Spleen (tissue), 13 donors: ENCODE measurements at places on chromosomes 4 and X.

- DNase-seq, result no peak
Observed at GRCh38 chr4:141657550-141658250, 21.3 kb downstream of the IL15 start.

- no peak for DNase-seq
Observed at GRCh38 chr4:88614058-88614457, 21.8 kb downstream of the HERC3 start.

DNA sequence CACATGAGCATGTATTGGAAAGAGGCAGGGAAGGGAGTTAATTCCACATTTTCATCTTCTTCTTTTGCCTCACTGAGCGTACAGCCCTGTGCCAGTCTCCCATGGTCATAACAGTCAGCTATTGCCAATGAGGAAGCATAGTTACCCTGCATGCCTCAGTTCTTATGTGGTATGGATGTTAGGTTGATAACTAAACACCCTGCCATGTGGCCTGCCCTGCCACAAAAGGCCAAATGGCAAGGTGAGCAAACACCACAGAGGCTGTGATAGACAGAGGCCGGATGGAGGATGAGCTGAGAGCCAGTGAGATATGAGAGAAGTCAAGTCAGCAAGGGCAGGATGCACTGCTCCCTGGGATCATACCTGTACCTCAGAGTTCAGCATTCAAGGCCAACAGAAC lies 59.3 kb downstream of the BTC start:
- no peak for DNase-seq

DNA sequence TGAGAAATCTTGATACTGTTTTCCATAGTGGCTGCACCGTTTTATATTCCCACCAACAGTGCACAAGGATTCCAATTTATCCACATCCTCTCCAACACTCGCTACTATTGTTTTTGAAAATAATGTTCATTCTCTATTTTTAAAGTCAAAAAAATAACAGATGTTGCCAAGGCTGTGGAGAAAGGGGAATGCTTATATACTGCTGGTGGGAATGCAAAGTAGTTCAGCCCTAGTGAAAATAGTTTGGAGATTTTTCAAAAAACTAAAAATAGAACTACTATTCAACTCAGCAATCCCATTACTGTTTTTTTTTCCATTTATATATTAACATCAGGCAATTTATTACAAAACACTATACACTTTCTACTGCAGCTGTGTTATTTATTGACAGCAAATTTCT lies 208.7 kb downstream of the CBLL2 start:
- no peak for DNase-seq

GRCh38 chrX:75784680-75785491 lies at the start of gene MAGEE2:
TSS of gene MAGEE2 (minus strand) at chrX:75785254. CDS start at chrX:75785051, 203 bp downstream.
- peak; percentile 56 for DNase-seq

DNA sequence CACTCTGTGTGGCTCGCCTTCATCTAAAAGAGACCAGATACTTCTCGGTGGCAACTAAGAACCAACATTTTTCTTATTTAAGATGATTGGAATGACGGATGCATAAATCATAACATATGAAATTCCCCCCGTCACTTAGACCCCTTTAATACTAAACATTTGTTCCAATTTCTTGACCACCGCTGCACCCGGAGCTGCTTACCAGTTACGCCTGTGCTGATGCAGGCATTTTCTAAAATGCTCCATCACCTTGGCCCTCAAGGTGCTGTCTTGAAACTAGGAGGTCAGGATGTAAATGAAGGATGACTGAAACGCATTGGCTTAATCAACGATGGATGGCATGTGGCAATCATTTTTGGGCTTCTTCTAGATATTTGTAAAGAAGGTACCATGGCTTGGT lies 130.0 kb downstream of the CPZ start:
- DNase-seq, result peak; percentile 12

DNA sequence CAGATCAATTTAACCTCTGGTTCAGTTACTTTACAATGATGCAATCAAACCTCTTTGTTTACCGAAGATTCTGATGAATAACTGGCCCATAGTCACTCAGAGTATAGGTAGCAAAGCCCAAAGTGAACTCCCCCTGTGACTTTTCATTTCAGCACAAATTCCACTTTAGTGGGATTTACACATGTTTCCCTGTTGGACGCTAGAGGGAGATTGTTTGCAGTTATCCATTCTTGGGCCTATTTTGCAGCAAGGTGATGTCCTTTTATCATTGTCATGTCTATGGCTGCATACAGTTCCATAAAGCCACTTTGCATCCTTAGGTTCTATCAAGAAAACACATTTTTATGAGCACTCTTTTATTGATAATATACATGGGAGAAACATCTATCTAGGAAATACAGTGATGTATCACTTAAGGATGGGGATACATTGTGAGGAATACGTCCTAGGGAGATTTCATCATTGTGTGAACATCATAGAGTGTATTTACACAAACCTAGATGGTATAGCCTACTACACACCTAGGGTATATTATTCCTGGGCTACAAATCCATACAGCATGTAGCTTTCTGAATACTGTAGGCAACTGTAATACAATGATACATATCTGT lies 14.5 kb upstream of the DKK2 start:
- DNase-seq, result no peak
